ENCODE measurements at places on chromosomes 11 and 22.

GRCh38 chr11:67281552-67282150 is 7.5 kb upstream of the ANKRD13D start:
- no peak for DNase-seq

- no peak for DNase-seq
Measured at GRCh38 chr11:22520521-22520920, 105.1 kb downstream of the FANCF start.

DNA sequence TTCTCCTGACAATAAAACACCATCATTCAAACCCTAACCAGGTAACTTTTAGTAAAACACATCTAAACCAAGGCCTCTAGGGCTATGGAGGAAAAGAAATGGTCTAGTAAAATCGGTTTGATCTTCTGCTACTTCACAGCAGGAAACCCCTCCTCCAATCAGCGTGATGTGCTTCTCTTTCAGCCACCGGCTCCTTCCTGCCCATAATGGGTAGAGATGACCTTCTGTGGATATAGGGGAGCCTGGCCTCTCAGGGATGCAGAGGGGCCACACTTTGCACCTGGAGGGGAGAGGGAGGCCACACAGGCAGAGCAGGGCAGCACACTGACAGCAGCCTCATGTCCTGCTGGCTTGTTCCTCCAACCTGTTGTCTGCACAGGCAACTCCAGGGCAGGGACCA is 6.9 kb downstream of the EHD1 start:
- no peak for DNase-seq

- DNase-seq = peak; percentile 69
Measured at GRCh38 chr11:93520726-93521509, 22.3 kb downstream of the SMCO4 start.

GRCh38 chr11:119290894-119291497 is 25.9 kb downstream of the MCAM start:
- DNase-seq = no peak

GRCh38 chr11:124745835-124746620 is 6.0 kb downstream of the VSIG2 start:
- no peak for DNase-seq

- no peak for DNase-seq
Measured at GRCh38 chr11:110123003-110123402, 29.8 kb downstream of the ZC3H12C start.

GRCh38 chr22:22460635-22461034 is 47.9 kb downstream of the ZNF280B start:
- DNase-seq = no peak

DNA sequence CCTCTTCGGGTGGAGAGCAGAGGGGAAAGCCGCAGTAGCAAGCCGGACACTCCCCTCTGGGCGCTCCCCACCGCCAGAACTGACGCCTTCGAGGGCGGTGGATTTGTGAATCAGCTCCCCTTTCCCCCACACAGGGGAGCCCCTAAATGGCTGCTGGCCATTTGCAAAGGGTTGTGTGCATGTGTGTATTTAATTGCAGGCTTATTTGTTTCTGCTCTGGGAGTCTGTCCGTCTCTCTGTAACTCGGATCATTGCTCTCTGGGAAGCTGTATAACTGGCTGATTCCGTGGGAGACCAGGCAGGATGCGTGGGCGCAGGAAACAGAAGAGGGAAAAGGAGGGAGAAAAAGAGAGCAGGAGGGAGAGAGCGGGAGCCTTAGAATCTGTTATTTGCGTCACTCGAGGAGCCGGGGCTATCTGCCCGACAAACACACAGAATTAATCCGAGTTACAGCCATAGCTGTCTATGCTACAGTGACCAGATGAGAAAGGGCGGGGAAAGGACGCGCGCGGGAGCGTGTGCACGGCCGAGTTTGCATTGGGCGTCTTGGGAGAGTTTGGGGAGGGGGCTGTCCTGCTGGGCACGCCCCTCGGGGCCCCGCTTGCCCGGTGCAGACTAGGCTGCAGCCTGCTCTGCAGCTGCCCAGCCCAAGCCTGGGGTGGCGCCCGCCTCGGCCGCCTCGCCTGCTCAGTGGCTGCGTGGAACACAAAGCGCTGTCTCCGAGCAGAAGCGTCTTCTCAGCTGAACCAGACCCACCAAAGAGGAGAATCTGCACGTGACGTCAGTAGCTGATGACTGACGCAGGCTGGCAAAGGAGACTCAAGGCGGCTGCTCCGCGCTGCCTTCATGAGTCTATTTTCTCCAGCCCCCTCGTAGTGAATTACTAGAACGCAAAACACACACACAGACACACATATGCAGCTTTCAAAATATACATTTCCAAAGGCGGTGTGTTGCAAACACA is 105.3 kb upstream of the HSD17B12 start:
- no peak for DNase-seq

DNA sequence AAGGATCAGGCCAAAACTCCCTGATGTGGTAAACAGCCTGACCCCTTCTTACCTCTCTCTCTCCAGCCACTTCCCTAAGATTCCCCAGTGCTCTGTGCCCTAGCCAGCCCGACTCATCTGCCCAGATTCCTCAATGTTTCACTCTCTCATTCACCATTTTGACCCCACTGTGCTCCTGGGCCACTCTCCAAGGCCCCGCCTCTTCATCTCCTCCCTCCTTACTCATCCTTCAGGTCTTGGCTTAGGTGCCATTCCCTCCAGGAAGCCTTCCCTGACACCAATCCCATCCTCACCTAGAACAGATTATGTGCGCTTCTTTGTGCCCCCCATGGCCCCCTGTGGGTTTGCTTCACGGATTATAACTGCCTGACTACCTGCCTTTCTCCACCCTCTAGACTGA is 13.2 kb downstream of the SLC43A3 start:
- no peak for DNase-seq

DNA sequence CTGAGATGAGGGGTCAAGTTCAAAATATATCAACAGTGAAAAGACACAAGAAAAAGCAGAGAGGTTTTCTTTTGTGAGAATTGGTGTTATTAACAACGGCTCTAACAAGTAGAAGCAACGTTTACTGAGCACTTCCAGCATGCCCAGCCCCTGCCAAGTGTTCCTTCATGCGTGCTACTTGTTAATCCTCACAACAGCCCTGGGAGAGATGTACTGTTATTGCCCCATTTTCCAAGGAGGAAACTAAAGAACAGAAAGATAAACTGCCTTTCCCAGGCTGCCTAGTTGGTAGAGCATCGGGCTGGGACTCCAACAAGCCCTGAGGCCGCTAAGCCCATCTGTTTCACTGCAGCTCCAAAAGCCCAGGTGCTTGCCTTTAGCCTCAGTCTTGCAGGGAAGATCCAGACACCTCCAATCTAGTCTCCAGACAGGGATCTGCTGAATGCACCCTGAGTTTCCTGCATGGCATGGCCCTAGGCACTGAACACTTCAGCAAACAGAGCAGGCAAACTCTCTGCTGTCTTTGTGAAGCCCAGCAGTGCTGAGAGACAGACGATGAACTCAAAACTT is 25.5 kb downstream of the SPATA19 start:
- DNase-seq = no peak

DNA sequence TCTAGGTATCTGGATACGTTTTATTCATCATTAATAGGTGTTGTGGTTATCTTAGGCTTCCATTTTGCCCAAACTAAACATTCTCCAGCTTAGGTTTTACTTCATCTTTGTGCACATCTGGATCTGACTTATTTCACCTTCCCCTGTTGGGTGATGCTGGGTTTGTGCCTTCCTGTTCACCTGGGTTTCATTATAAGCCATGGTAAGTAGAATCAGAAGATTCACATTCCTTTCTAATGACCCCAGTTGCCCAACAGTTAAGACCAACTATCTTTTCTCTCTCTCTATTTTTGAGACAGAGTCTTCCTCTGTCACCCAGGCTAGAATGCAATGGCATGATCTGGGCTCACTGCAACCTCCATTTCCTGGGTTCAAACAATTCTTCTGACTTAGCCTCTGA is 44.6 kb downstream of the LMO2 start:
- DNase-seq = no peak

GRCh38 chr11:117941163-117941707 is 12.0 kb upstream of the TMPRSS13 start:
- DNase-seq = peak; percentile 38

DNA sequence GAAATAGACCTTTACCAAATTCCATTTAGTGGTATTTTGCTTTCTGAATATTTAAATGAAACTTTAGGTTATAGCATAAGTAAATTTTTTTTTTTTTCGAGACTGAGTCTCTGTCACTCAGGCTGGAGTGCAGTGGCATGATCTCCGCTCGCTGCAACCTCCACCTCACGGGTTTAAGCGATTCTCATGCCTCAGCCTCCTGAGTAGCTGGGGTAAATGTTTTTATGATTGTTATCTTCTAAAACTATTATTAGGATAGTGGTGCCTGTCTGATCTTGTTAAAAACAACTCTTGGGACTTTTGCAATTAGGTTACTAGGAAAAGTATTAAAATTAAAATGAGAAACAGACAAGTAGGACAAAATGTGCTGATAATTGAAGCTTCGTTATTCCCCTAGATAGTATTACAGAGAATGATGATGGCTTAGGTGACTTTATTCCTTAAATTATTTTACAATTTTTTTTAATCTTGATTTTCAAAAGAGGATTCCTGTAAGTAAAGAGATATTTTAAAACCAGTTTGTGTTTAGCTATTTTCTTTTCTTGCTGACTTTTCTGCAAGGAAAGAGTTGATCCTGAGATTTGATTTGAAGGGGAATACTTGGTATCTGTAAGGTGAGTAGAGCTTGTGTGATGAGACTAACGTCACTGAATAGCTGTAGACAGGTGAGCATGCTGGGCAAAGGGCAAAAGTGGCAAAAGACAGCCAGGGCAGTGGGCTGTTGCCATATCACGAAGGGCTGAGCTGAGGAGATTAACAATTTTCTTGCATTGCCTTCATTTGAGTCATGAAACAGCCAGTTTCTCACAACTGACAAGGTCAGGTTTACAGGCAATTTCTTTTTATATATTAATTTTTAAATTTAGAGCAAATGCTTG is 20.8 kb downstream of the CRKL start:
- DNase-seq = no peak

DNA sequence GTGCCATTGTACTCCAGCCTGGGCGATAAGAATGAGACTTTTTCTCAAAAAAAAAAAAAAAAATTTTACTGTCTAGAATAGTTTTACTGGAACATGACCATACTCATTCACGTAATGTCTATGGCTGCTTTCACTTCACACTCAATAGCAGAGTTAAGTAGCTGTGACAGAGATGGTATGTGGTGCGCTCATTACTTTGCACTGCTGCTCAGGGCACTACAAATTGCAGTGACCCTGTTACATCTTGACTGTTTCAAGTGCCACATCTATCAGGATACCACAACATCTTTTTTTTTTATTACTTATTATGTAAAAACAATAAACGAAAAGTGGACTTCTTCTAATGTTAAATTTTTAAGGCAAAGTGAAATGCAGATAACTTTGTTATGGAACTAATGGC is 110.3 kb downstream of the ARHGAP20 start:
- no peak for DNase-seq

DNA sequence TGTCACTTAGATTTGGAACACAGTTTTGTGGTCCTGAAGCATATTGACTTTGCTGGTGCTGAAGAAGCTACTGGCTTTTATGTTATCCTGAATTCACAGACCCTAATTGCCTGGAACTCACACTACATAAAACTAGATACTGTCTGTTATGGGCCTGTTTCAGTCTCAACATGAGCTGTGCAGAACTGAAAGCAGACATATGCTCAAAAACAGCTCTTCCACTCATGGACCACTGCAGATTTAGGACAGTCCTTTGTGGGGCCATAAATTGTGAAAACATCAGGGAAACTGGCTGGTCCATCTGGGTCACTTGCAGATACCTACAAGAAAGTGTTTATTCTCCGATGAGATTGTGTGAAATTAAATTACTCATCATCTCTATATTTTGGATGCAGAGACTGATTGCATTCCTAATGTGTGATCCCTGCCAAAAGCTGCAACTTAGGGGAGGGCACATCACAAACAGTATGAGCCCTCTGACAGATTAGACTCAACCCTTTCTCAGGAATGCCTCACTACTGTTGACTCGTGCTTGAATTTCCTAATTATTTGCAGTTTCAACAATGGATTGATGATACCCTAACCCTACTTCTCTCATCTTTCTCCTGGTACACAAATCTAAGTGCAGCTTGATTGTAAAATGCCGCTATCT is 10.2 kb upstream of the CLNS1A start:
- DNase-seq = no peak

GRCh38 chr22:38755911-38756532 is at the start of gene SUN2:
Gene SUN2 (minus strand): TSS chr22:38755998. CDS start chr22:38752628, 3,370 bp downstream.
- DNase-seq = peak; percentile 91

- peak; percentile 14 for DNase-seq
Measured at GRCh38 chr22:29879753-29880152, 3.2 kb upstream of the MTMR3 start.

- DNase-seq = no peak
Measured at GRCh38 chr11:130103296-130103814, 33.7 kb downstream of the APLP2 start.

DNA sequence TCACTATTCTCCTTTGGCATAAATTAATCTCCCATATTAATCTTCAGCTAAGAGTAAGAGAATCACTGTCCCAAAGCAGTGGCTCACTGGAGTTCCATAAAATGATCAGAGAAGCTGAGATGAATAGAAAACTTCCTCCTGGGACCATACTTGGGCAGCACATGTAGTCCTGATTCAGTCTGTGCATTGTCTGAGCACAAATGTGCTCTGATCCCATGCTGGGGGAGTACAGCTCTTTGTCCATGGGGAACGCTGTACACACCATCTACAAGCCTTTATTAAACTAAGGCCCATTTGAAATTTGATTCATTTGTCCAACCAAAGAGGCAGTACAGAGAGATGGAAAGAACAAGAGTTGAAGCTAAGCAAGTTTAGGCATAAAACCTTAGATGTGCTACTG is 147.4 kb upstream of the PGR start:
- no peak for DNase-seq

DNA sequence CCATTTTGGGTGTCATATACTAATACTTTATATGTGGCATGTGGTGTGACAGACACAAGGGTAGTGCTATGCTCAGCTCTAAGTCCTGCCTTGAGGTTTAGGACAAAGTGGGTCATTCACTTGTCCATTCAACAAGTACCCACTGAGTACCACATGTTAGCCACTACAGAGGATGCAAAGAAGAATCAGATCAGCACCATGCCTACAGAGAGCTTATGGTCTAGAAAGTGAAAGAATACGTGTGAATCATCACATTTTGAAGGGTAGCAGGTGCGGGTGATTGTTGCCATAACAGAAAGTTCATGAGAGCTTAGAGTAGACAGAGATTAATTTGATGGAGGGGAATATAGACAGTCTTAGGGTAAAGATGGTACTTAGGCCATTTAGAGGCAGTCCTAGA is 18.3 kb downstream of the CLMP start:
- DNase-seq = no peak

GRCh38 chr11:67290801-67291200 is 1.7 kb downstream of the ANKRD13D start:
- DNase-seq = no peak

GRCh38 chr11:76218449-76219178 is 12.3 kb upstream of the WNT11 start:
- no peak for DNase-seq

- DNase-seq = no peak
Measured at GRCh38 chr22:25361899-25362214, 142.4 kb downstream of the CRYBB2 start.

Data from DND-41 (cell line).